ENCODE measurements at places on chromosomes 3 and 15. TPM values are rescaled to one million over a fixed set of nuclear protein-coding genes. Genes with fewer than 3 reads are reported as not detected.
A peak's percentile ranks its signal among the peaks of the same experiment; 100 is the strongest.

DNA sequence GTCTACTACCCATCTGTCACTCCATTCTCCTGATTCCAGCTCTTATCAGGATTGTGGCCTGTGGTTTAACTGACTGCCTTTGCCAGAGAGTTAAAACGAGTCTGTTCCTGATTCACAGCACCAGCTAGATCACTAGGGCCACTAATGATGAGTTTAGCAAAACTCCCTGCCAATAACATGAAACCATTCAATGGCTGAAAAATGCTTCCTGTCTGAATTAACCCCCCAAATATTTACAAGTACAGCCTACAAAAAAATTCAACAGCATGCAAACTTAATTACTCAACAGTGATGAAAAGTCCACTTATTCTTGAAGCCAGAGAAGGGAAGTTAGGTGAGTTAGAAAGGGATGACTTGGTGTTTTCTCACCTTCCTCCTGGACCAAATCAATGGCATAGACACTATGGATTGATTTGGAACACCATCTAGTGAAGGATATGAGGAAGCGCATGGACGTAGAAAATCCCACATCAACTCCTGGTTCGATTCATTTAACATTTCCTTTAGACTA, 141.4 kb downstream of the TGFBR2 start:
- peak; percentile 80 for DNase-seq

DNA sequence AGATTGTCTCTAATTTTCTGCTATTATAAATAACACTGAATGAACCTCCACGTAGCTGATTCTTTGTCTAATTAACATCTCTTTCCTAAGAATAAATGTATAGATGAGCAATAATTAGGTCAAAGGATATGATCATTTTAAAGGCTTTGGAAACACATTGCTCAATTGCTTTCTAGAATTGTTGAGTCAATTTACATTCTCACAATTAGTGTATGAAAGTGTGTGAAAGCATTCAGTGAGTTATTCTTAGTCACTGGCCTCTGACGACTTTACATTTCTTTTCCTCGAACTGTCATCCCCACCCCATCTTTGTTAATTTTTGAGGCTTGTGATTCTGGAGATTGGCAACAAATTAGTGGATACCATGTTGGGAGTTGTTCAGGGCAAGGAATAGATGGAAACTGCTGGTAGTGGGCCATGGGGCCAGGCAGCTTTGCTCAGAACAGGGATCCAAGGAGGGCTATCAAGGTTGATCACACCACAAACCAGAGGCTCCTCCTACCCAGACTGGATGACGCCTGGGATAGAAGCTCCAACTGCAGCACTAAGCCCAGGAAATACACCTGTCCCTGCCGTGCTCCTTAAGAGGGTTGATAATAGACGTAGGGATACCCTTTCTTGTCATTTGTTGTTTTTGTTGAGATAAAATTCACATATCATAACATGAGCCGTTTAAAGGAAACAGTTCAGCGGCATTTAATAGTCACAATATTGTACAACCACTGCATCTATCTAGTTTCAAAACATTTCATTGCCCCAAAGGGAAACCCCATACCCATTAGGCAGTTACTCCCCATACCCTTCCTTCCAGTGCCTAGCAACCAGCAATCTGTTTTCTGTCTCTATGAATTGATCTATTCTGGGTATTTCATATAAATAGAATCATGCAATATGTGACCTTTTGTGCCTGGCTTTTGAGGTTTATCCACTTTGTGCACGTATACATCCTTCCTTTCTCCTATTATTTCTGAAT, 27.9 kb downstream of the EIF1B start:
- DNase-seq: no peak

GRCh38 chr3:34283751-34284150, 485.3 kb downstream of the PDCD6IP start:
- DNase-seq: no peak

- peak; percentile 6 for DNase-seq
These were observed 562.3 kb downstream of the MCTP2 start for GRCh38 chr15:94793641-94794040.

- no peak for DNase-seq
These were observed 53.7 kb downstream of the TP53BP1 start for GRCh38 chr15:43439268-43439667.

DNA sequence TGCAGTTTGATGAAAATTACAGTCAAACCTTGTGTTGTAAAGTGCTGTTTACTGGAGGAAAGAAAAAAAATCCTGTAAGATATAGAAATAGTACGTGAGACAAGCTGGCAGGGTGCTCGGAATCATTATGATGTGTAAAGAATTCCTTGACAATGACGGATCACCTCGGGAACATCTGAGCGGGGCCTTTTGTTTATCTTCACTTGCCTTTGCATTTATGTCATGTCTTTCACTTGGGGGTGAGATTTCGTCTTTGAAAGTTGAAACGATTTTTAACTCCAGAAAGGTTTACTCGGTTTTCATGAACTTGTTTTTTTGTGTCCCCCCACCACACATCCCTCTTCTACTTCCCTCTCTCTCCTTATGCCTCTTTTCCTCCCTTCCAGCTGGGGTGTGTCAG, 128.3 kb upstream of the VEPH1 start:
- no peak for DNase-seq

DNA sequence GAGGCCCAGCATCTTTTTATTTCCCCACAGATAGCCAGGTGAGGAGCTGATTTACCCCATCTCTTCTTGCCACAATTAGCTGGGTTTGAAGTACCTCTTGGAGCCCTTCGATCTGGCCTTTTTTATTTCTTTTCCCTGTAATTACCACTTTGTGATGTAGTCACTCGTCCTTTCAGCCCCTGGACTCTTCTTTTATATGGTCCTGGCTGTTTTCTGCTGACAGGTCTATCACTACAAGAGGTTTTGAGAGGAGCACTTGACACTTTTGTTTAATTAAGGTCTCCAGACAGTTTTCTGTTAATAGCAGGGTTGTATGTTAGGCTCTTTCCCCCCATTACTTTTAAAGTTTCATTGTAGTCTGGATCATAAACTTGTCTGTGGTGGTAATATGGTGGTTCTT, 11.8 kb downstream of the ATXN7 start:
- no peak for DNase-seq

DNA sequence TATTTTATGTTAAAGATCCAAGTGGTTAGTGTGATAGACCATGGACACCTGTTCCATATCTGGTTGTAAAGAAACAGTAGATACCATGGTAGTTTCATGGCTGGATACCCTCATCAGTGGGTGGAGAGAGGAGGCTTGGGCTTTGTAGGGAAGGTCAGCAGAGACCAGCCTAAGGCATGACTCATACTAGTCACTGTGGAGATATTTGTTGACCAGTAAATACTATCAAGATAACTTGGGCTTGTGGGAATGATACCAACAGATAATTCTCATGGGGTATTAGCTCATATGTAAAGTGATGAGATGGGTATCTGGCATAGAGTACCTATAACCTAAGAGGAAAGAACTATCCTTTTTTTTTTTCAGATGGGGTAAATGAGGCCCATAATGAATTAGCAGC, 354.5 kb downstream of the CACNA2D3 start:
- no peak for DNase-seq

DNA sequence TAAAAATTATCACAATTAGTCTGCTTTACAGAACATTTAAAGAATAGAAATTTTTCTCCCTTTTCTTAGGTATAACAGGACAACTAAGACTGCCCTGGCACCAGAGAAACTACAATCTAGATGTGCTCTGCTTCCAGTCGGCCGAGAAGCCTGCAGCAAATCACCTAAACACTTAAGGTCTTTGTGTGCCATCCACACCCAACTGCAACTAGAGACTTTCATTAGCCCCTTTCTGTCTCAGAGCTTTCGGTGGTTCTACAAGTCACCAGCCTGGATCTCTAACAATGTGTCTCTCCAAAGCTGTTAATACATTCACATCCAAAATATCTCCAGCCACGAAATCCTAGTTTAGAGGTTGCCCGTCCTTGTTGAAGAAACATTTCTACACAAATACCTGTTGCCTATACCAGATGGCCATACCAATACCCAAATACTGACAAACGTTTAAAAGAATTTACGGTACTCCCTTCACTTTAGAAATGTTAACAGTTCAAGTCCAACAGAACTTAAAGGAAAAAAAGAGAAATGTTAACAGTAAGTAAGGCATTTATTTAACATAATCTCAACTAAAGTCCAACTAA, 6.7 kb downstream of the PRC1 start:
- no peak for DNase-seq

DNA sequence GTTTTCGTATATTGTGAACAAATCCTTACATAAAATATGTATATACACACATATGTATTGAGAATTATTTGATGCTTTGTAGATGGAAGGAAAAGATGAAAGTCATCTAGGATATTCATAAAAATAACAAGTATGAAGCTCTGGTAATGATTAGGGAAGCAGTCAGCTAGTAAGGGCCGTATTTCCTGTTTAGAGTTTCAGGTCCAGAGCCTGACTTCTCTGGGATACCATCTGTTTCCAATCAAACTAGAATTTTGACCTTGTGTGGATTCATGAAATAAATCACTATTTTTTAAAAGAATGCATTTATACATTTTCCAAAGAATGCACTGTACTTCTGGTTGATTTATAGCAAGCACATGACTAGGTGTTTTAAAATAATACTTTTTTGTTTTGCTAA, 156.1 kb upstream of the CGNL1 start:
- peak; percentile 27 for DNase-seq

CCR5 gene
- total RNA-seq: not detected

DNA sequence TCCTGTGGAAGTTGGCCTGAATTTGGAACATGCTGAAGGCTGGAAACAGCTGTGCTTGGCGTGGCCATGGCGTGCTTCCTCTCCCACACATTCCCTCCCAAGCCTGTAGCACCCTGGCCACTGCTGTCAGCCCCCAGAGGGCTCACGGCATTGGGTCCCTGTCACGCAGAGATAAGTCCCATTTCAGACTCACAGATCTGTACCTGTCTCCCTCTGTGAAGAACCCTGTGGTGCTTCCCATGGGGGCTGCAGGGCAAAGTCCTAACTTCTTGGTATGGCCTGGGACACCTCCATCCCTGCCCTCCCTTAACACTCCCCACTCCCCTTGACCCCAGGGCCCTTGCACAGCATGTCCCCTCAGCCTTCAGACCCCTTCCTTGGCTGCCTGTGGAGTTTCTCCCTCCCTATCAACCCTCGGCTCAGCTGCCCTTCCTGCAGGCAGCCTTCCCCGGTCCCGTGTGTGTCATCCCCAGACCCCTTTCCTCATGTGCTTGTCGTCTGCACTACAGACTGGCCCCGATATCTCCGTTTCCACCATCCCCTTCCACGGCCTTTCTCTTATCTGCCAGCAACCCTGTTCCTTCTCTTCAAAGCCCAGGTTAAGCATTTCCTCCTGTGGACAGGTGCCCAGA, 28.6 kb downstream of the ABTB1 start:
- DNase-seq: peak; percentile 67
